ENCODE measurements at places on chromosomes 2 and 18. TPM values are rescaled to one million over a fixed set of nuclear protein-coding genes. Genes with fewer than 3 reads are reported as not detected.

DNA sequence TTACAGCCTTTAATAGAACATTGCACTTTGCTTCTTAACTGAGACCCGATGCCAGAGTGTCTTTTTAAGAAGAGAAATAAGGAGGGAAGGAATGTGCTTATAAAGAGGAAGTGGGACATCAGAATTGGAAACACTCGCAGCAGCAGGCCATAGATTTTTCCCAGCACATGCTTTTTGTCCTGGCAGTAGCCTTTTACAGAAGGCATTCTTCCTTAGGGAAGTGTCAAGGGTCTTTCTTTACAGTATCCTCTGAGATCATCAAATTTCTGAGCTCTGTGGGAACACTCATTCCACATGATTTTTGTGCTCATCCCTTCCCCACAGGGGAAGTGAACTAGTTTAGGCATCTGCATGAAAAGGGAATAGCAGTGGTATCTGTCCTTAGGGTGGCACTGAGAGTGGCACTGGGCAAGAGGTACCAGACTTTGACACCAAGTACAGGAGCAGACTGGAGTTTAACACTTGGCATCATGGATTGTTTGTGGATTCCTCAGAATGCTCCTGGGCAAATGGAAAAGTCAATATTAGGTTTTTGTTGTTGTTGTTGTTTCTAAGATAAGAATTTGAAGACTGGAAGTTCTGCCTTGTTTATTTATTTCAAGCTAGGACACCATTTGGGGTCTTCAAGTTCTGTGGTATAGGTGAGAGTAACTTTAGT, 4.1 kb downstream of the MYO1B start:
- H3K4me1 ChIP-seq: peaks cover 75% of the 10 kb centered on the region
- no peak for DNase-seq
- peak overlapping the region; percentile 14 for H3K27ac ChIP-seq
- no peaks in the 10 kb centered on the region for H3K27me3 ChIP-seq
- H3K36me3 ChIP-seq: no peaks in the 10 kb centered on the region
- no peak overlapping the region for H3K4me3 ChIP-seq

DNA sequence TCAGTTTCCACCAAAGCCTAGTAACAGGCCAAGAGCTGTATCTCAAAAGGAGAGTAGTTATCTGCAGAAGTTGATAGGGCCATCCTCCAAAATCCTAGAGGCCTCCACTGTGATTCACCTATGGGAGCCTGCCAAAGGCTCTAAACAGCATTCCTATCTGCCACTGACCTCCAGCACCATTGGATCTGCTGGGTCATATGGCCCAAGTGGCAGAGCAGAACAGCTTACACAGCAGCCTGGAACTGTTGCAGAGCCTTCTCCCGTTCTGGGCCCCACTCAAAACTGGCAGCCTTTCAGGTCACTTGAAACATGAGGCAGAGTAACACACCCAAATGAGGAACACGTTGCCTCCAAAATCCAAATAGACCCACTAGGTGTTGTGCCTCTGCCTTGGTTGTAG, 345.2 kb upstream of the RND3 start:
- H3K4me3 ChIP-seq: no peak overlapping the region
- H3K27me3 ChIP-seq: no peaks in the 10 kb centered on the region
- no peak for DNase-seq
- no peak overlapping the region for H3K27ac ChIP-seq
- no peaks in the 10 kb centered on the region for H3K36me3 ChIP-seq
- no peaks in the 10 kb centered on the region for H3K4me1 ChIP-seq

Gene OR6B3
- total RNA-seq: not detected

DNA sequence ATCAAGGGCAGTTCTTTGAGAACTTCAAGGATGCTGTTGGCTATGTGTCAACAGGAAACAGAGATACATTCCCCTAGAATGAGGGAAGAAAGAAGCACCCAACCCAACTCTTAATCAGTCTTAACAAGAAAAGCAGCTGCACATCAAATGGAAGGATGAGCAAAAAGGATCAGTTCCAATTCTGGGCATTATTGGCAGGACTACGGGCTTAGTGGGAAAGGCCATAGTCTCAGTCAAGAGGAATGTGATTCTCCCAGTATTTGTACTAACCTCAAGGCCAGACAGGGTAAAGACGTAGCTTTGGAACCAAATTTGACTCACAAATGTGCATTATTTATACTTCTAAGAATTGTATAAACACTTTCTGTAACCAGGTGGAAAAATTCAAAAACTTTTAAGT, 18.2 kb downstream of the BMP10 start:
- H3K36me3 ChIP-seq: no peaks in the 10 kb centered on the region
- H3K4me3 ChIP-seq: no peak overlapping the region
- no peaks in the 10 kb centered on the region for H3K4me1 ChIP-seq
- no peak for DNase-seq

GRCh38 chr2:226185616-226186211, 613.9 kb downstream of the IRS1 start:
- no peaks in the 10 kb centered on the region for H3K27me3 ChIP-seq
- DNase-seq: no peak
- peaks cover 9% of the 10 kb centered on the region for H3K4me1 ChIP-seq
- no peaks in the 10 kb centered on the region for H3K36me3 ChIP-seq

Gene TMEM198
- total RNA-seq: 1.4 TPM

Gene SCN1A
- not detected for total RNA-seq

GRCh38 chr2:1625281-1626001, 118.9 kb downstream of the PXDN start:
- DNase-seq: no peak
- H3K27ac ChIP-seq: no peak overlapping the region
- H3K27me3 ChIP-seq: no peaks in the 10 kb centered on the region
- H3K4me3 ChIP-seq: no peak overlapping the region

GRCh38 chr2:106137731-106138521, 56.2 kb downstream of the UXS1 start:
- DNase-seq: no peak
- H3K4me3 ChIP-seq: peak overlapping the region; percentile 30
- H3K4me1 ChIP-seq: peaks cover 8% of the 10 kb centered on the region
- H3K27me3 ChIP-seq: no peaks in the 10 kb centered on the region

- H3K27me3 ChIP-seq: no peaks in the 10 kb centered on the region
- H3K4me3 ChIP-seq: no peak overlapping the region
- H3K4me1 ChIP-seq: peaks cover 13% of the 10 kb centered on the region
- DNase-seq: no peak
- no peaks in the 10 kb centered on the region for H3K36me3 ChIP-seq
Measured at GRCh38 chr18:55735969-55736368, 148.0 kb upstream of the TCF4 start.

Gene ZNF892
- 7.6 TPM for total RNA-seq

Gene PPP1CB
- total RNA-seq: 326 TPM

Gene PSD4
- total RNA-seq: 13.1 TPM

- no peak overlapping the region for H3K4me3 ChIP-seq
- DNase-seq: no peak
- no peak overlapping the region for H3K27ac ChIP-seq
- H3K36me3 ChIP-seq: no peaks in the 10 kb centered on the region
- H3K27me3 ChIP-seq: no peaks in the 10 kb centered on the region
- H3K4me1 ChIP-seq: no peaks in the 10 kb centered on the region
Measured at GRCh38 chr2:129763966-129764365, 215.5 kb upstream of the RAB6C start.

GRCh38 chr2:111108745-111109271, 11.9 kb upstream of the BCL2L11 start:
- no peaks in the 10 kb centered on the region for H3K27me3 ChIP-seq
- no peak overlapping the region for H3K27ac ChIP-seq
- no peaks in the 10 kb centered on the region for H3K36me3 ChIP-seq
- no peak for DNase-seq
- H3K4me3 ChIP-seq: no peak overlapping the region

GRCh38 chr18:50721006-50721405, 98.8 kb downstream of the MRO start:
- no peak overlapping the region for H3K4me3 ChIP-seq
- H3K4me1 ChIP-seq: peaks cover 8% of the 10 kb centered on the region
- DNase-seq: no peak
- no peaks in the 10 kb centered on the region for H3K27me3 ChIP-seq
- no peak overlapping the region for H3K27ac ChIP-seq

DNA sequence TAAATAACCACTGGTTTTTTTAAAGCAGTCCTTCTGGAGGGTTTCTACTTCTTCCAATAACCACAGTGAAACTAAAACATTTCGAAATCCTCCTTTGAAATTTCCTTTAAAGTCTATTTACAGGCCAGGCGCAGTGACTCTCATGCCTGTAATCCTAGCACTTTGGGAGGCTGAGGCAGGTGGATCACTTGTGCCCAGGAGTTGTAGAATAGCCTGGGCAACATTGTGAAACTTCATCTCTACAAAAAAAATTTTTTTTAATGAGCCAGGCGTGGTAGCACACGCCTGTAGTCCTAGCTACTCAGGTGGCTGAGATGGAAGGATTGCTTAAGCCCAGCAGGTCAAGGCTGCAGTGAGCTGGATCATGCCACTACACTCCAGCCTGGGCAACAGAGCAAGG, 15.2 kb downstream of the KIDINS220 start:
- H3K36me3 ChIP-seq: peaks cover 7% of the 10 kb centered on the region
- no peaks in the 10 kb centered on the region for H3K27me3 ChIP-seq
- H3K27ac ChIP-seq: peak overlapping the region; percentile 55
- no peak for DNase-seq
- peak overlapping the region; percentile 27 for H3K4me3 ChIP-seq
- peaks cover 25% of the 10 kb centered on the region for H3K4me1 ChIP-seq

Gene SDC1
- total RNA-seq: 9.6 TPM

- H3K36me3 ChIP-seq: peaks cover 4% of the 10 kb centered on the region
- no peak overlapping the region for H3K4me3 ChIP-seq
- no peak for DNase-seq
- H3K4me1 ChIP-seq: peaks cover 5% of the 10 kb centered on the region
- no peak overlapping the region for H3K27ac ChIP-seq
Measured at GRCh38 chr2:27309651-27310050, 1.4 kb upstream of the UCN start.

GRCh38 chr2:28997237-28997846, 16.2 kb downstream of the TOGARAM2 start:
- DNase-seq: no peak
- no peak overlapping the region for H3K27ac ChIP-seq
- no peaks in the 10 kb centered on the region for H3K36me3 ChIP-seq
- no peaks in the 10 kb centered on the region for H3K27me3 ChIP-seq

All from thoracic aorta (tissue), 2 donors.